Hypothalamus (tissue), 51 donors: ENCODE measurements at places on chromosomes 7 and 10.

DNA sequence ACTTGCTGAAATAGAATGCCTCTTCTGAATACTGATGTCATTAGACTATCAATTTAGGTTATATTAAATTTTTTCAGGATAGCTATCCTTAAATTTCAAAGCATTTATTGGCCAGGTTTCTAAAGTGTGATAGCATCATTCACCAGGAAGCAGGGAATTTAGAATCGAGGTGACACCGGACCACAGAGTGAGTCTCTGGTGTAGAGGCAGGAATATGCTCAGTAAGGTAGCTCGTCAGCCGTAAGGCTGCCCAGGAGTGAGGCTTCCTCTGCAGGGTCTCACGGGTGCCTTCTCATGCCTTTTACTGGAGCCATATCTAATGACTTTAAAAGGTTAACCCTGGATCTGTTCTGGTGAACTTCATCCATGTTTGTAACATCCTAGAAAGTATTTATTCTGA is 170.8 kb upstream of the KLF14 start:
- no peak for DNase-seq

DNA sequence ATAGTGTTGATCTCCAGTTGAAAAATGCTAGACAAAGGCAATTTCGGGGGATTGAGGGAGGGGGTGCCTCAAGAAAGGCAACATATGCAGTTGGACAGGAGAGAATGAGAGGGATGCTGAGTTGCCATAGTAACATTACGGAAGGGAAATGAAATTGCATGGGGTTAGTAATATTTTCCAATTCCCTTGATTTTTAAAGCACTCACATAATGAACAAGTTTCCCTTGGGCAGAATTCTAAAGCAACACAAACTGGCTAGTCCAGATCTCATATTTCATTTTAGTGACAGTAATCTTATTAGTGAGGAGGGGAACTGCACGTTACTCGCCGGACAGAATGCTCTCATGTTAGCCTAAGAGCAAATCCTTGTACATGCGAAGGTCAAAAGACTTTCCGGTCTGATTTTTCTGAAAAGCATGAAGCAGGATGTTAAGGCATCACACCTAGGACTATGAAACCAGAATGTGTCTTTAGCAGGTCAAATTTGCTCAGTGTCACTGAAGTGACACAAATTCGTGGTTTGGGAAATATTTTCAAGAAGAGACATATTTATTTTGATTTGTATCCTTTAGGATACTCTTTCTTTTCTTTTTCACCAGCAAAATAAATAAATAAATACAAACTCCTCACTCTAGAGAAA is 165.5 kb downstream of the ANK3 start:
- no peak for DNase-seq

DNA sequence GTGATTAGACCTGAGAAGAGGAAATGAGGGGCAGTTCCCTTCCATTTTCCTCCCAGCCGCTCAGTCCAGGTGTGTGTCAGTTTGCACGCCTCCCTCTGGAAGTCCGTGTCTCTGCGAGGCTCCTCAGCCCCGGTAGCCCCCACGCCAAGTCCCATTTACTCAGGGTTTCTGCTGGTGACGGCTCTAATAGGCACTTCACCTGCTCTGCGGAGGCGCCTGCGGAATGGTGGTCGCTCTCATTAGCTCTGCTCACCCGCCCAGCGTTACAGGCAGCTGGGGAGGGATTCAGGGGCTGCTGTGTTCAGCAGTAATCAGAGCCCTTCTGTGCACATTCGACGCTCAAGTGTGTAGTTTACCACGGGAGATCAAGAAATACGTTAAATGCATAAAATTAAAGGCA is 179.9 kb downstream of the MGMT start:
- no peak for DNase-seq

GRCh38 chr10:50497758-50498157 is 126.0 kb downstream of the SGMS1 start:
- no peak for DNase-seq

DNA sequence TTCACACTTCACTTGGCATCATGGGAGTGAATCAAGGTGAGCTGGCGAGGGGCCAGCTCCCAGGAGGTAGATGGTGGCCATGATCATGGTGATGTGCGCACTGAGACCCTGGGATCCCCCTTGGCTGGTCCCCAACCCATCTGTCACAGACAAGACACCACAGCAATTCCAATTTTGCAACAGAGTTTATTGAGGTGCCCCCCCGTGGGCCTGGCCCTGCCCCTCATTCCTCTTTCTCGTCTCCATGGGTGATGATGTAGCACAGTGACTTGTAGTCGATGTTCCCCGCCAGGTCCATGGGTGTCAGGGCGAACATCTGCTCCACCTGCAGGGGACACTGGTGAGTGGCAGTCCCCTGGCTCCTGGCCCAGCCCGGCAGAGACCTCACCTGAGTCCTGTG is 2.4 kb downstream of the MYL7 start:
- no peak for DNase-seq

GRCh38 chr7:130135208-130136205 is 65.2 kb downstream of the KLHDC10 start:
- no peak for DNase-seq

DNA sequence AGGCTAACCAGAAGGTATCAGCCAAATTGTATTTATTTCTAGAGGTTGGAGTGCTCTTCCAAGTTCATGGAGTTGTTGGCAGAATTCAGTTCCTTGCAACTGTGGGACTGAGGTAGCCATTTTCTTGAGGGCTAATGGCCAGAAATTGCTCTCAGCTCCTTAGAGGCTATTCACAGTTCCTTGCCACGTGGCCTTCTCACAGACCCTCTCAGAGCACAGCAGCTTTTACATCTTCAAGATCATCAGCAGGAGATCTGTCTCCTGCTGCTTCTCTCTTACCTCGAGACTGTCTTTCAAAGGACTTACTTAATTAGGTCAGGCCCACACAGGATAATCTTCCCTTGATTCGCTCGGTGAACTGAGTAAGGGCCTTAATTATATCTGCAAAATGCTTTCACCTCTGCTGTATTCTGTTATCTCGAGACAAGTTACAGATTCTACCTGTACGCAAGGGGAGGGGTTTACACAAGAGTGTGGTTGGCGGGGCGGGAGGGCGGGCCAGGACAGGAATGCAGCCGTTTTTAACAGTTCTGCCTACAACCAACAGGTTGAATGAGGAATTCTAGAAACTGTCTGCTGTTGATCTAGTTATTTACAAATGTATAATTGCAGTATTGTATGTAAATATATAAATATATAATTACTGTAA is 15.0 kb downstream of the MIOS start:
- no peak for DNase-seq

DNA sequence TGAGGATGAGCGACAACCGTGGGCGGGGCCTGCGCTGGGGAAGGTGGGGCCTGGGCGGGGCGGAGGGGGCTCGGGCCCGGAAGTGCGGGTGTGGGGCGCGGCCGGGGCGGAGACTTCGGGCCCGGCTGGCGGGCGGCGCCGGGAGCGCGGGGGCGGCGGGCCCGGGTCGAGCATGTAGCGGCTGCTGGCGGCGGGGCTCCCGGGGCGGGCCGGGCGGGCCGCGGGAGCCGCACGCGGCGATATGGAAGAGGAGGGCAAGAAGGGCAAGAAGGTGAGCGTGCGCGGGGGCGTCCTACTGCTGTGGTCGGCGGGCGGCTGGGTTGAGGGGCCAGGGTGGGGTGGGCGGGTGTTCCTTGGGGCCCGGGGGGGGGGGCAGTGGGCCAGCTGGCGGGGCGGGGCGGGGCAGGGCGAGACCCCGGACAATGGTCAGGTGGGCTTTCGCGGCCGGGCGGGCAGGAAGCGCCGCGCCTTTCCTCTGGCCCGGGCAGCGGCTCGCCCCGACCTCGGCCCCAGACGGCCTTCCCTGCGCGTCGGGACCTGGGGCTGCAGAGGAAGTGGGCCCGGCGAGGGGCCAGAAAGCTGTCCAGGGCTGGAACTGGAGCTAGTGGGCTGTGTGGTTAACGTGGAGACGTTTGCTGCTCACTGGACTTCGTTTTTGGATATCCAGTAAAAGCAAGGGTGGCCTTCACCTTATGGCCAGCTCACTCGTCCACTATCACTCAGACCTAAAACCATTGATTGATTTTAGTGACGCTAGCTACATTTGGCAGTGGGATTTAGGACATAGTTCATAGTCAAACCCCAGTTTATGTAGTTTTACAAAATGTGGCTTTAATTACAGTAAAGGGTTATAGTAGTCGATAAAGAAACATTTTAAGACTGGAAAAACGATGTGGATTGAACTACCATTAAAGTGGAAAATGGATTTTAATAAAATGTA is at the start of gene CCM2:
CCM2 (plus strand) TSS at position 109 of the 940 bp plus-strand sequence; CDS start at position 242, 133 bp downstream.
- DNase-seq: no peak

GRCh38 chr10:127649642-127650041 is 87.3 kb upstream of the FOXI2 start:
- DNase-seq: no peak

DNA sequence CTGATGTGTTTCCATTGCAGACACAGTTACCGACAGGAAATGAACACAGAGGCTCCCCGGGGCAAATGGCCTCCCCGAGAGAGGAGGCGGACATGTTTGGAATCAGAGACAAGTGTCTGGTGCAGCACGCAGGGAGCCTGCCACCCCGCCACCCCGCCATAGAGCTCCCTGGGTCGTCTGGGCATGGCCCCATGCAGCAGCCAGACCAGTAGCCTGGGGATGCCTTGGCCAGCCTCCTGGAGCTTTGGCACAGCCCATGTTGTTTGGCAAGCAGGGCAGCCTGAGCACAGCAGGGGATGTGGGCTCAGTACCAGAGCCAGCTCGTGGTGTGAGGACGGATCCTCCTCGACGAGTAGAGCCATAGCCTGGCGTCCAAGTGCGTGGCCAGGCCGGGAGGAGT is 80.8 kb downstream of the NKX6-2 start:
- no peak for DNase-seq

- no peak for DNase-seq
Measured at GRCh38 chr7:87474533-87475358, 734 bp downstream of the ABCB4 start.

- DNase-seq: no peak
Measured at GRCh38 chr10:21715531-21716195, 181.6 kb downstream of the MLLT10 start.

DNA sequence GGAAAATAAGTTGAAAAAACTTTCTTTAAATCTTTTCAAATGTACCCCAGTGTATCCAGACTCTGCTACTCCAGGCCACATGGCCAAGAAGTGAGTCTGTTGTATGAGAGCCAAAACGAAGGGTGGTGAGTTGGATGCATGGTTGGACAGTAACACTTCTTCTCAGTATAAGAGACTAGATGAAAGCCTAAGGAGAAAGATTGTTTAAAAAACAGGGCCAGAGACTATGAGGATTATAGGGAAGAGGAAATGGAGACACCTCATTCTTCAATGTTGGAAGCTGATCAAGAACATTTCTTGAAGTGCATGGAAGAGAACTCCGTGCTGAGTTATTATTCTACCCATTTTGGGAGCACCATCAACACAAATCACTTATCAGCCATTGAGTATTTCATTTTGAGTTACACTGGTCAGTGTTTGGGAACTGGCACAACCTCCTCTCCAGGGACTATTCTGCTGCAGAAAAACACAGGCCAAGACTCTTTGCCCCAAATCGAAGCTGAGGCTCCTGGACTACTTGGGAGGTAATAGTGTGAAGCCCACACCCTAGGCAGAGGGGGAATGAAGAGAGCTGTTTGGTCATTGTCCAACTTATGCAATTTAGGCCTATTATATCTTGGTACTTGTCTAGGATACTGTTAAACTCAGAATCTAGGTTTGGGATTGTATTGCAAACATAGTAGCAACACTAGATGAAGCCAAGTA is 123.0 kb upstream of the SEC61G start:
- no peak for DNase-seq

DNA sequence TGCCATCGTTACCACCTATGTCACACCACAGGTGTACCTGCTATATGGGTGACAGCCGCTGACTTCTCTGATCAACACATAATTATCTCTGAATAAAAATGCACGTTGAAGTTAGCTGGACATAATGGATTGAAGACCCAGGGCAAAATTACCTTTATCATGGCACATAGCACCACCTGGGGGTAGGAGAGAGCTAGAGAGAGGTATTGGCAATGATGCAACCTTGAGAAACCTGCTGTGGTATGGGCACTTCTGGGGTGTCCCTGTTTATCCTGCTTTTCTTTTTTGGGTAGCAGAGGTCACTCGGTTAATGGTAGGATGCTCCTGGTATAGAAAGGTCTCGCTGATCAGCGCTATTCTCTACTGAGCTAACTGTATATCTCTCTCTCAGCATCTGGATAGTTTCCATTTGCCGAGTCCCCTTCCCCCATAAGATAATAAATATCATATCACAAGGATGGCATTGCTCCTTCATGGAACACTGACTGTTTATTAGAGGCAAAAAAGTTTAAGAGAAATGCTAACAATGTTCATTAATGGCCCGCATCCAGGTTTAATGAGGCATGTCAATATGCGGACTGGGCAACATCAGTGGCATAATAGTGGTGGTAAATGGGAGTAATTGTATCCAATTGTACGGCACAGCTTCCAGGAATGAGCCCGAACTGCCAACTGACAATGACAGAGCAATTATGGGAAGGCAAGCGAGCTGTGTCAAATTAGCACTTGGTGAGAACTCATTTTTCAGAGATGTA is 323.1 kb downstream of the TFEC start:
- no peak for DNase-seq

DNA sequence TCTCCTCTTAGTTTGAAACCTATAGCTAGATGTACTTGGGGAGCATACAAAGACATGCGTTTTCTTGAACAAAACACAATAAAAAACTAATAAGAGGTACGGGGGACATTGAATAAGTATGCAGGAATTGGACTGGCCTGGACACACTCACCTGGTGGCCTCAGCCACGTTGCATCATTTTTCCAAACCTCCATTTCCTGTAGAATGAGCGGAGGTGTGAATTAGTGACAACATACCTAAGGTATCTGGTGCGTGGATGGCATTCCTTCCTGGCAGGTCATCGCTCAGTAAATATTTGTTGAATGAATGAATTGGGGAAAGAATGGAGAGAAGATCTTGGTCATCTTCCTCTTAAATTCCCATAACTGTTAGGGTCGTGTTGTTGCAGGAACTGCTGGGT is 103.2 kb upstream of the CTBP2 start:
- DNase-seq: no peak

DNA sequence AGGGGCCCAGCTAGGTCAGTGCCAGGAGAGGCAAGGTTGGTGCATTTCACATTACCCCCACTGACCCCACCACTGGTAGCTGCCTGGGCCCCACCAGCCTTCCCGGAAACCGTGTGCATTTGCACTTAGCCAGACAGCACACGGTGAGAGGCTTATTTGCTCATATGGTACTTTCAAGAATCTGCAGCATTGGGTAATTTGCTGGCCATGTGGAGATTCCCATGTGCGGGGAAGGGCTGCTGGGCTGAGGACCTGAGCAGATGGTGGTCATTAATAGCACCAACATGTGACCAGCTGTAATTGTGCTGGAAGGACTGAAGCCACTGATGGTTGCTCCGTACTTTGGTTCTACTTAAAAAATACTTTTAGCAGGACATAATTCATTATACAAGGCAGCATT is 323.8 kb downstream of the DPP6 start:
- DNase-seq: no peak

DNA sequence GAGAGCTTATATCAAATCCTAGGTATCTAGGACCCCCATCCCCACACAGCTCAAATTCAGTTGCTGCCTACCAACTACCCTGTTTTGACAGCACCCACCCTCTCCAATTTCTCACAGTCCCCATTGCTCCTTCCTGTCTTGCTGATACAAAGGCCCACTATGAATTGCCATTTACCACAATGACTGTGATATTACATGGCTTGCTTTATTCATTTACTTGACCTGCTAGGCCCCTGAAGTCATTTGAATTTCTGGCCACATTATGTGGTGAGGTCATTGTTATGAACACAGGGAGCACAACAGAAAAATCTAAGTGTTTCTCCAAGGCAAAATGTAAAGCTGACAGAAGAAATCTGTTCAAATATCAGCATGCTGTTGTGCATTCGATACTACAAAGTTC is 101.4 kb downstream of the PPP1R17 start:
- DNase-seq: no peak
